ENCODE measurements at places on chromosomes 3 and 15. TPM values are rescaled to one million over a fixed set of nuclear protein-coding genes. Genes with fewer than 3 reads are reported as not detected.

The ALCAM gene
- 64.0 TPM for polyA plus RNA-seq

The XCR1 gene
- polyA plus RNA-seq, result not detected

The NANOGP8 gene
- polyA plus RNA-seq, result not detected

The TNIK gene
- 3.5 TPM for polyA plus RNA-seq

The SLC22A14 gene
- 0.10 TPM for polyA plus RNA-seq

The HDC gene
- not detected for polyA plus RNA-seq

The KNG1 gene
- not detected for polyA plus RNA-seq

The CCDC71 gene
- 22.5 TPM for polyA plus RNA-seq

The MNS1 gene
- polyA plus RNA-seq, result 0.41 TPM

The RBMS3 gene
- 6.6 TPM for polyA plus RNA-seq

The CHRNA7 gene
- 0.06 TPM for polyA plus RNA-seq

The MRPS22 gene
- polyA plus RNA-seq, result 46.9 TPM

The HTR3E gene
- not detected for polyA plus RNA-seq

The GRK7 gene
- polyA plus RNA-seq, result not detected

The IGF2BP2 gene
- polyA plus RNA-seq, result 6.1 TPM

The KLF15 gene
- polyA plus RNA-seq, result 0.05 TPM

The POPDC2 gene
- polyA plus RNA-seq, result 0.12 TPM

The CAPN3 gene
- 3.6 TPM for polyA plus RNA-seq

The NOX5 gene
- polyA plus RNA-seq, result 2.6 TPM

The SAMMSON gene
- polyA plus RNA-seq, result not detected

The TGM5 gene
- polyA plus RNA-seq, result not detected

The C3orf85 gene
- polyA plus RNA-seq, result not detected

The SCN11A gene
- polyA plus RNA-seq, result not detected

The FMN1 gene
- polyA plus RNA-seq, result 0.69 TPM

The C2CD4B gene
- polyA plus RNA-seq, result not detected

The TRA2B gene
- polyA plus RNA-seq, result 130 TPM

The MTFMT gene
- polyA plus RNA-seq, result 14.9 TPM

The PRICKLE2 gene
- polyA plus RNA-seq, result 8.6 TPM

Measured in mammary epithelial cell (primary cell).